ENCODE measurements at places on chromosomes 12 and 14. TPM values are rescaled to one million over a fixed set of nuclear protein-coding genes. Genes with fewer than 3 reads are reported as not detected.

GRCh38 chr14:86574051-86574777, 1044.3 kb downstream of the FLRT2 start:
- DNase-seq = peak; percentile 4

DNA sequence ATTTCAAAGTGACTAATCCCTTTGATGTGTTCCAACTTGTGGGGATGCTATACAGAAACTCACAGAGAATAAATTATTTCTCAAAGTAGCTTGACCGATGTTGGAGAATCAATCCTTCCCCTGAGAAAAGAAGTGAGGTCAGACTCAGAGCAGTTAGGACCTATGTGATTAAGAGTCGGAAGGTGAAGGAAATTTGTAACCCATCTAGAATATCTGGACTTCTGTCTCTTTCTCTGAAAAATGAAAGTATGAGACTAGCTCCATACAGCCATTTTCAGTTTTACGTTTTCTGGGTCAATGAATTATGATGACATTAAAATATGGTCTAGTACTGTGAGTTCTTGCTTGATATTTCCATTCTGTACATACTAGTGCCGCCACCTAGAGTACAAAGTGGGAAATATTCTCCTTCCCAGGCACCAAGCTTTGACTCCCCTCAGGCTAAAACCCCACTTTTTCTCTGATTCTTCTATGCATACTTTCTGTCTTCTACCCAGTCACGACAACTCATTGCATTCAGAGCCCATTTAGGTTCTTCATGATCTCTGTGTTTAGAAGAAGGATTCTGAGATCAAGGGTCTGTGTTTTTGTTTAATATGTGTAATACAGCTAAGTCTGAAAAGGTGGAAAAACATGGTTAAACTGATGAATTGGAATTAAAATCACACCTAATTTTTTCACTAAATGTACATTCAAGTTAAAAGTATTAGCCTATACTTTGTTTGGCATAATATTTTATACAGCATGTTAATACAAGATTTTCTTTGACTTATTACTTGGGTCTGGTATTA, 6.9 kb upstream of the NTS start:
- DNase-seq = no peak

DNA sequence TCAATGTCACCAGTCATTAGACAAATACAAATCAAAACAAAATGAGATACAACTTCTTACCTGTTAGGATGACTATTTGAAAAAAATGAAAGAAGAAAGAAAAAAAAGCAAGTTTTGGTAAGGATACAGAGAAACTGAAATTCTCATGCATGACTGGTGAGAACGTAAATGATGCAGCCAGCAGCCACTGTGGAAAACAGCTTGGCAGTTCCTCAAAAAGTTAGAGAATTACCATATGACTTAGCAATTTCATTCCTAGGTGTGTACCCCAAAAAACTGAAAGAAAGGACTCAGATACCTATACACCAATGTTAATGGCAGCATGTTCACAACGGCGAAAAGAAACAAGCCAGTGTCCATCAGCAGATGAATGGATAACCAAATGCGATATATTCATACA, 26.6 kb downstream of the NINJ2 start:
- no peak for DNase-seq

DNA sequence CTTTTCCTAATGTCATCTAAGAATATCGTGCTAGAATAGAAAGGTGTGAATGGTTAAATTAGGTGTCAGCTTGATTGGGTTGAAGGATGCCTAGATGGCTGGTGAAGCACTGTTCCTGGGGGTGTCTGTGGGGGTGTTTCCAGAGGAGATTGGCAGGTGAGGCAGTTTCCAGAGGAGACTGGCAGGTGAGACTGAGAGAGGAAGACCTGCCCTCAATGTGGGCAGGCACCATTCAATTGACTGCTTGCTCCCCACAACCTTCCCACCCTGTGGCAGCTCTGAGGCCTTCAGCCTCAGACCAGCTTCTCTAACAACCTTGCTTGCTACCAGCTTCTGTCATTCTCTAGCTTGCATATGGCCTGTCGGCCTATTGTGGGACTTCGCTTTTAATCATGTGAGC, 9.2 kb downstream of the RNASE9 start:
- DNase-seq = no peak

GRCh38 chr12:1603269-1603993, 9.1 kb upstream of the FBXL14 start:
- no peak for DNase-seq

DNA sequence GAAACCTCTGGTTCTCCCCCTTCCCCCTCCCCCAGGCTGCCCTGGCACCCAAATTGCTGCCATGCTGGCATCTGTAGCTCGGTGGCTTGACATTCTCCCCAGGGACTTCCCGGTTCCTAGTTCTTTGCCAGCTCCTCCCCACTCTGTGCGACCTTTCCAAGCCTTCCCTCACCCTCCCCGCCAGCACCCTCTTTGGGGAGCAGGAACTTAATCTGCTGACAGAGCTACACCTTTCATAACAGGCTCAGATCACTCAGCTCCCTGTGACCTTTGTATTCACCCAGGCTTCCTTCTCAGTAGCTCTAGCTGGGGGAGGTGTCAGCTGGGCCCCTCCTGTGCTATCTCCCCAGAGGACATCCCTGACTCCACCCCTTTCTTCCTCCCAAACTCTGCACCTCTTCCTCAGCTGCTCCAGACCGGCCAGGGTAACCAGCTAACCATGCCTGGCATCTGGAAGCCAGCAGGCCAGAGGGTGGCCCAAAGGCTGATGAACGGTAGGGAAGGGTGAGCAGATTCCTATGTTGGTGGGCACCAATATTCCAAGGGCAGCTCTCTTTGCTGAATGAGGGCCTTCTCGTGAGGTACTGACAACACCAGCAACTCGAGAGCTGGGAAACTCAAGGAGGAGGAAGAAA, 1.8 kb upstream of the COX14 start:
- DNase-seq = no peak

DNA sequence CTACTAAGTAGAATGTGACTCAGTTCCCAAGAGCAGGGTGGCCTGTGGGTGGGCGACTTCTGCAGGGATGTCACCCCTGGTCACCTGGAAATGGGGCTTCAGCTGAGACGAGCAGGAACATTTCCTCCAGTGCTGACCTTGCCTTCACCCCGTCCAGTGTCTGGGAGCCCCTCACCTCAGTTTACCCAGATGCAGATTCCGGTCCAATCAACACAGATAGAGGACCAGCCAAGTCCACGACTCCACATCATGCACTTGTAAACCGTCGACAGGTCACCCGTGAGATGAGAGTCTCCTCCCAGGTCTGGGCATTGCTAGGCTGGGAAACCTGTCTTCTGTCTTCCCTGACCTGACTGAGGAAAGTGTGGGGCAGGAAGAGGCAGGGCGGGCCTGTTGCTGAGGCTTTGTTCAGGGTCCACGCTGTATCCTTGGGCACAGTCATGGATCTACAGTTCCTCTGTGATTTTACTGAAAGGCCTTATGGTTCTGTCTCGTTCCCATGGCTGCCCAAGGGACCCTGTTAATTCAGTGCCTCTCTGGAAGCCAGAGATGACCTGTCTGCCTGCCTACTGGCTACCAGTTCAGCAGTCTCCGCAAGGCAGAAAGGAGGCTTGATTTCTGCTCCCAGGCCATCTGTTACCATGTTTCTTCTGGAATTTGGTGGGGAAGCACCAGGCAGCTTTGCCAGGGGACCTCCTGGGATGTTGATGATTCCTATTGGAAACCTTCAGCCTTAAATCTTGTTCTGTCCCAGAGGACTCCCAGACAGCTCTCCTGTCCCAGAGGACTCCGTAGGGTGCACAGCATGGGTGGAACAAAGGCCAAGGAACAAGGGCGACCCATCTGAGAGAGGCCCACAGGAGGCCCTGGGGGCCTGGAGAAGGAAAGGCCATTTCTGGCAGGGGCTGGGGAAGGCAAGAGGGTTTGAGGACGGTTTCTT, 288.5 kb upstream of the RTL1 start:
- DNase-seq = no peak

Gene ENDOU
- not detected for total RNA-seq

Gene IKZF4
- total RNA-seq = 0.30 TPM

DNA sequence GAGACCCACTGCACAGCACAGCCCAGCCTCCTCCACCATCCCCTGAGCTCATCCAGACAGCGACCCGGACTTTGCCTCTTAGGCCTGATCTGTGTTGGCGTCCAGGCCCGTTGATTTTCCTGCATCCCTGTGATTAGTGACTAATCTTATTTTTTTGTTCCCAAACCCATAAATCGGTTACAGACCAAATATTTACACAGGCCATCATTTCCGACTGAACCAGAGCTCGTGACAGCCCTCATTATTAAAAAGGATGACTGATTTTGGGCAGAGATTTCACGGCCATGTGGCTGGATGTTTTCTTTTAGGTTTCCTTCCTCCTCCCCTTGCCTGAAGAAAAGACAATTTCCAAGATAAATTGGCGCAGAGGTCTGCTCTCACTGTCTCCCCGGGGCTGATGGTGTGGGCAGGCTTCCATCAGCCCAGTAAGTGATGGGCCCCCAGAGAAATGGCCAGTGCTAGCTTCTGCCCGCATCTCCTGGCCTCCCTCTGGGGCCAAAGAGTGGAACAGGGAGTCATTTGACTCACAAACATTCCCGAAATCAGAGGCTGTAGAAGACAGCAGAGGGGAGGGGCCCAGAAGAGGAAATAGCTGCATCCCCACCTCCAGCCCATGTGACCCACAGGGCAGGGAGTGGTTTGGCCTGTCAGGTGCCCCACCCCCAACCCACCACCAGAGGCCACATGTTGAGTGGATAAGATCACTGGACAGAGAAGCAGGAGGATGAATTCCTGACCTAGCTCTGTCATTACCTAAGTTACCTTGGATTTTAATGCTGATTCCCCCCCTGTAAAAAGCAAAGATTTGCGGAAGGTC, 283.5 kb downstream of the KSR2 start:
- DNase-seq = peak; percentile 85

GRCh38 chr14:50953502-50953901, 9.2 kb upstream of the PYGL start:
- no peak for DNase-seq

- DNase-seq = no peak
These were observed 53.4 kb upstream of the PYGL start for GRCh38 chr14:50997712-50998111.

- DNase-seq = peak; percentile 51
These were observed 47.2 kb downstream of the PTPRB start for GRCh38 chr12:70590051-70590450.

Gene RNF212B
- total RNA-seq = not detected

Gene EXOC3L4
- not detected for total RNA-seq

- DNase-seq = no peak
These were observed 128.4 kb upstream of the FKBP4 start for GRCh38 chr12:2666411-2666810.

Gene DHRS4L2
- 2.0 TPM for total RNA-seq

DNA sequence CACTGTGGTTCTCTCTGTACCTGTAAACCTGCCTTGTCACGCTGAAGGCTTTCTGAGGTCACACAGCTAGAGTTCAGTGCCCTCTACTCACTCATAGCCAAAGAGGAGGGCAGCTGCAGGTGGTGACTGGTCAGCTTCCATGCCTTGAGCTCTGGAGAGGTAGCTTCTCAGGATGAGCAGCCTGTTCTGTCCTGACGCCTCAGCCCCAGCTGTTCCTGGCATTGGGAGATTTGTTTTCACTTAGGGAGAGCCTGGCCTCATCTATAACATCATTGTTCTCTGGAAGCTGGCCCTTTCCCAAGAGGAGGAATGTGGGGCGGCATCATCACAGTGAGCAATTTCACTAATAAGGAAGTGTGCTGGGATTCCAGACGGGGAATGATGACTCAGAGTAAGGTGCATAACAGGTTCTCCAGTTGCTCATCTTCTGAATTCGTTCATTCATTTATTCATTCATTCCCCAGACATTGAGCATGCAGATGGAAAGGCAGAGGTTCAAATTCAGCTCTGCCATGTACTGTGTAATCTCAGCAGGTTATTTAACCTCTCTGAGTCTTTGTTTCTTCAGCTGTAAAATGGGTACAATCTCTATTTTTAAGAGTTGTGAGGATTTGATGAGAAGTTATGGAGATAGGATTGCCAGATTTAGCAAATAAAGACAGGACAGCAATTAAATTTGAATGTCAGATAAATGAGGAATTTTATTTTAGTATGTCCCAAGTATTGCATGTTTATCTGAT, 255.8 kb upstream of the CRY1 start:
- DNase-seq = peak; percentile 87

GRCh38 chr14:46487582-46488350, 163.8 kb downstream of the RPL10L start:
- no peak for DNase-seq

DNA sequence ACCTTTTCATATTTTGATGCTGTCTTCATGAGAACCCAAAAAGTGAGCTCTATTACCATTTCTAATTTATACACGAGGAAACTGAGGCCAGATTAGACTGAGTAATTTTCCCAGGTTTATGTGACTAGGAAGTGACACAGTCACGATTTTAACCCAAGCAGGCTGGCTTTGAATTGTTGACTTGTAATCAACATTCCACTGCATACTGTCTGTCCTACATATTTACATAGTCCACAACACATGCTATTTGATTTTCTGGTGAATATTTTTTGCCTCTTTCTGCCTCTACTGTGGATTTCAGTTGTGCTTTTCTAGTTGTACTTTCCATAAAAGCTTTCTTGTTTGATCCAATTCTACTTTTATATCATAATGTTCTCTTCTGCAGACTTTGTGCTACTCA, 8.2 kb downstream of the TAS2R7 start:
- no peak for DNase-seq

DNA sequence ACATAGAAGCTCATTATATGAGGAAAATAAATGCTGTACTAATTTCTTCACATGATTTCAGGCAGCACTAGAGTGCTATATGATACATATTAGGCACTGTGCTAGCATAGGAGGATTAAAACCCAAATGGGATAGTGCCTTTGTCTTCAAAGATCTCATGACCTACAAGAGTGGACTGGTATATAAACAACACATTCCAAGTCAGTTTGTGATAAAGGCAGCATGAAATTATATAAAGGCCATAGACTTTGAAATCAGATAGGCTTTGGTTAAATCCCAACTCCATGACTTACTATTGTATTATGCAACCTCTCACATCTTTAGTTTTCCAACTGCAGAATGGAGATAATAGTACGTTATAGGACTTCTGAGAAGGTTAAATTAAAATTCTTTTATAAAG, 179.7 kb downstream of the RAD51B start:
- DNase-seq = no peak

Gene HHIPL1
- not detected for total RNA-seq

Gene DIO2
- 0.53 TPM for total RNA-seq

Gene DNAH10
- total RNA-seq = 0.25 TPM

- peak; percentile 52 for DNase-seq
These were observed 60.6 kb downstream of the FBXL14 start for GRCh38 chr12:1533602-1534304.

Gene BHLHE41
- total RNA-seq = not detected

Gene KIF26A
- total RNA-seq = 1.1 TPM

Gene ING4
- 33.1 TPM for total RNA-seq

Gene OTOGL
- total RNA-seq = 0.32 TPM

DNA sequence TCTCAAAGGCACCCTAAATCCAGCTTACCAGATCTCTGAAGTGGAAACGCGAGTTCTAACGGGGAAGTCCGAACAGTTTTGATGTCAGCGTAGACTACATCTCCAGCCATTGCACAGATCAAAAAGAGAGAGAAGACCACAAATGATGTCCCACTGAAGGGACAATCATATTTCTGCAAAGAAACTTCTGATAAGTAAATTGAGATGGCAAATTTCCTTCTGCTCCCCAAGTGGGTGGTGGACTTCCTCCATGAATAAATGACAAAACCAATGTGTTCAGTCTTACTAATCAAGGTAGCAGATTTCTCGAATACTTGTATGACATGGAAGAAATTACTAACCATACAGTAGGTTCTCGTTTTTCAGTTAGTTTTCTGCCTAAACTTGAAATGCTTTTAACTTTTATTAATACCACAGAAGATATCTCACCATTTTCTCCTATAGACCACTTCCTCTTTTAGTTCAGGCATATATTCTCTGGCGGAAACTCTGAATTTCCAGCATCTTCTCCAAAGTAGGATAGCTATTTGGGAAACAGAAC, at the start of gene CLECL1:
CLECL1 (minus strand) TSS at position 177 of the 541 bp plus-strand sequence.
- DNase-seq = no peak

Measured in MG63 (cell line).